ENCODE measurements at places on chromosomes 5 and 9. TPM values are rescaled to one million over a fixed set of nuclear protein-coding genes. Genes with fewer than 3 reads are reported as not detected.

The CKMT2 gene
- total RNA-seq = 1,933 TPM

The FOXD4 gene
- not detected for total RNA-seq

The XPA gene
- total RNA-seq = 5.8 TPM

The EIF4E1B gene
- not detected for total RNA-seq

The WDR41 gene
- 23.8 TPM for total RNA-seq

The PCDHGB7 gene
- total RNA-seq = 9.8 TPM

The C6 gene
- 90.3 TPM for total RNA-seq

The NR5A1 gene
- total RNA-seq = not detected

All from Right ventricle myocardium superior (tissue), 1 donor.